Peyer's patch (tissue), 4 donors: ENCODE measurements at places on chromosomes 11 and 22.

- no peak for DNase-seq
Measured at GRCh38 chr11:92272651-92273050, 48.0 kb downstream of the FAT3 start.

- DNase-seq, result no peak
Measured at GRCh38 chr11:85787809-85788760, 22.9 kb downstream of the SYTL2 start.

DNA sequence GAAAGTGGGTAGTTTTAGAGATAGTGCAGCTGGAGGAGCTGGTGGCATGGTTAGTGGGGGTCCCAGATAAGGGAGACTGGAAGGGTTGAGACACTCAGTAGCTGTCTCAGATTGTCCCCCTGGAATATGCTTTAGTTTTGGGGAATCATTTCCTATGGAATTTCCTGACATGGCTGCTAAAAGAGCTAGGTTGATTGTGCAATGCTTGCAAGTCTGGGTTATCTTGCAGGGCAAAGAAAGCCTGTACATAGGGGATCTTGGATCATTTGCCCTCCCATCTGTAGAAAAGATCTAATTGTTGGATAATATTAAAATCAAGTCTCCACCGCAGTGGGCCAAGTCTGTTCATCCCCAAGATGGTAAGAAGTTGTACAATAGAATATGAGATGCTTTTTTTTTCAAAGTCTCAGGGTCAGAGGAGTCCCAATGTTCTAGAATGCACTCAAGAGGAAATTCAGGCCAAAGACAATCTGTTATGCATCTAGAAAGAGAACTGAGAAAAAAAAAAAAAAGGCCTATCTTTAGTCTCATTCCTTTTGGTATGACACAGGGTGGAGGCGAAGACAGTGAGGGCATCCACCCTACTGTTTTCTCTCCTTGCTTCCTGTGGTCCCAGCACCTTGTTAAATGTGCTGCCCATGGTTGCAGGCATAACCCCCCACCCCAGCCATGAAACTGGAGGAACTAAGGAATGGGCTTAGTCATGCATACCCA lies 20.2 kb downstream of the MS4A6E start:
- DNase-seq, result no peak

DNA sequence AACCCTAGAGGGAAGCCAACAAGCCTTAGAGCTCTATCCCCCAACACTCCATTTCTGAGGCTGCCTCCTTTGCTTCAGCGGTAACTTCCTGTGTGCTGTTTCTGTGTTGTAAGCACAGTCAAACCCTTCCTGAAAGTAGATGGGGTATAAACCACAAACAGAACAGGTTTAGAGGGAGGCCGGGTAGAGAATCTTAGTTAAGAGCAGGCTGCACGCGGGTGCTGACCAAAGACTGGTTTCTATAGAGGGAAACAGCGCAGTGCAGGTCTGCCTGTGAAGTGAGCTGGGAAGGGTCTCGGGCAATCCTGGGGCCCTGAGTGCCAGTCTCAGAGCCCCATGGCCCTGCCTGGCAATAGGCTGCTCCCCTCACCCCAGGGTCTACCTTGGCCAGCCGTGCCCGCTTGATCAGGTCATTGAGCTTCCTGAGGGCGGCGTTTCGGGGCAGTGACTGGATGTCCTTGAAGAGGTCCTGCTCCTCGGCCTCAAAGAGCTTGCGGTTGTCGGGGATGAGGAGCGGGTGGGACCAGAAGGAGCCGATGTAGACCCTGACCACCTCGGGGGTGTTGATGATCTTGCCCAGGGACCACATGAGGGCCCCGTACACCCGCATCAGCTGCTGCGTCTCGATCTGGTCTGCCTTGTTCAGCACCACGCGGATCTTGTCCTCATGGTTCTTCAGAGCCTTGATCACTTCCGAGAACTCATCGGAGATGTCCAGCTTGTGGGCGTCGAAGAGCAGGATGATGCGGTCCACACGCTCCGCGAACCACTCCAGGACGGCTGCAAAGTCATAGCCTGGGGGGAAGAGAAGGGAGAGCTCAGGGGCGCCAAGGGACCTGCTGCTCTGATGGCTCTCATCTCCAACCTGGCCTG lies 15.3 kb upstream of the CDC42BPG start:
- DNase-seq, result peak; percentile 86

GRCh38 chr22:33854724-33855123 lies 65.6 kb downstream of the LARGE1 start:
- DNase-seq, result no peak

GRCh38 chr11:2295971-2296912 lies 5.5 kb downstream of the C11orf21 start:
- no peak for DNase-seq

- no peak for DNase-seq
Measured at GRCh38 chr22:23282516-23282915, 102.2 kb downstream of the BCR start.

GRCh38 chr11:110691926-110692325 lies 20.3 kb downstream of the ARHGAP20 start:
- DNase-seq, result no peak

- DNase-seq, result no peak
Measured at GRCh38 chr22:37808294-37808657, 542 bp downstream of the GCAT start.

DNA sequence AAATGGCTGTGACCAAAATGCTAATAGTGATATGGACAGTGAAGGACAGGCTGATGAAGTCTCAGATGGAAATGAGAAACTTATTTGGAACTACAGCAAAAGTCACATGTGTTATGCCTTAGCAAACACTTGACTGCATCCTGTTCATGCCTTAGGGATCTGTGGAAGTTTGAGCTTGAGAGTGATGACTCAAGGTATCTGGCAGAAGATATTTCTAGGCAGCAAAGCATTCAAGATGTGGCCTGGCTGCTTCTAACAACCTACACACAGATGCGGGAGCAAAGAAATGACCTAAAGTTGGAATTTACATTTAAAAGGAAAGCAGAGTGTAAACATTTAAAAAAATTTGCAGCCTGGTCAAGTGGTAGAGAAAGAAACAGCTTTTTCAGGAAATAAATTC lies 28.1 kb upstream of the CD81 start:
- no peak for DNase-seq

DNA sequence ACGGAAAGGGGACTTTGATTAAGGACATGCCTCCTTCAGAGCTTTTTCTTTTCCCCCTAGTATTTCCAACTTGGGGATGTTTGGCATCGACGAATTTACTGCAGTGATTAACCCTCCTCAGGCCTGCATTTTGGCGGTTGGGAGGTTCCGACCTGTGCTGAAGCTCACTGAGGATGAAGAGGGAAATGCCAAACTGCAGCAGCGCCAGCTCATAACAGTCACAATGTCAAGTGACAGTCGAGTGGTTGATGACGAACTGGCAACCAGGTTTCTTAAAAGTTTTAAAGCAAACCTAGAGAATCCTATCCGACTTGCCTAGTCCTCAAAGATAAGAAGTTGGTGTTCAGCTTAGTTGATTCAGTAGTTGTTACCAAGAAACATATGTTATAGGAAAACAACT lies 78.4 kb downstream of the PDHX start:
- no peak for DNase-seq

DNA sequence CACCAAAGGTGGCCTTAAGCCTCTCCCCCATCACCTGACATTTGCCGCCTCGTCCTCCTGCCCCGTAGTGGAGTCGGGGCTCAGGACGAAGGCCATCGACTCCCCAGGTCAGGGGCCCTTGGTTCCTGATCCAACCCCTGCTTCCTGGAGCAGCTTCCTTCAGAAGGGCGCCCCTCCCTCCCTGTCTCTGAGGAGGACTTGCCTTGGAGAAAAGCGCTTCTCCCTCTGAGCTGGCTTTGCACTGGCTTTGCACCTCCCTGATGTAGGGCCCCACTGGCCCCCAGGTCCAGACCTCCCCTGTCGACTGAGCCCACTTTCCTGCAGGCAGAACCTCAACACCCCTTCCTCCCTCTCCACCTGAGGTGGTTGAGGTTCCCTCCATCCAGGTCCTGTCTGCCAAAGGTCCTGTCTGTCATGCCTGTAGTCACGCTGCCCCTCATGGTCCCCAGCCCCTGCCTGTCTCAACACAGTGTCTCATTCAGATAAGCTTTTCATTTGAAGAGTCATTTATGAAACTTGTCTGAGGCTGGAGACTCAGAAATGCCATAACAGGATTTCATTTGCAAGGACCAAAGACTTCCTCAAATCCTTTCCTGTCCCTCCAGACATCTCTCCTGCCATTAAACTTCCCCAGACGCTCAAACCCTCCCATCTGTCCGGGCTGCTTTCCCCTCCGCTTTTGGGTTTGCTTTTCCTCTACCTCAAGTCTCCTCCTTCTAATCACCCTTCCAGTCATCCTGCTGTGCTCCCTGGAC lies 78.4 kb downstream of the MYO7A start:
- no peak for DNase-seq

DNA sequence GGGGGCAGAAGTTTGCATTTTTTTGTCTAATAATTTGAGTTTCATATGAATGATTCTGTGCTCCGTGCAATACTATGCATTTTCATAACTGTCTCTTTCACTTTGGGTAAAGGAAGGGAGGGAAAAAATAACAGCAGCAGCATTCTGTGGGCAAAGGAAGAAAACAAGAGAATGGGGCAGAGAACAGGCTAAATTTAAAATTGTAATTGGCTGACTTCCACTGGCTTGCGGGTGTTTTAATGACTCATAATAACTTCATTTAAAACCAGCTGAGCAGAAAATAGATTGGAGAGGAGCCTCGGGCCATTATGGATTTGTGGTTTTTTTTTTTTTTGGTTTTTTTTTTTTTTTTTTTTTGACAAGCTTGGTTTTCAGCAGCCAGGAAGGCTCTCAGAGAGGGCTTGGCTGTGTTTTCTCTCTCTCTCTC lies 107.4 kb downstream of the ZBTB16 start:
- DNase-seq, result no peak

DNA sequence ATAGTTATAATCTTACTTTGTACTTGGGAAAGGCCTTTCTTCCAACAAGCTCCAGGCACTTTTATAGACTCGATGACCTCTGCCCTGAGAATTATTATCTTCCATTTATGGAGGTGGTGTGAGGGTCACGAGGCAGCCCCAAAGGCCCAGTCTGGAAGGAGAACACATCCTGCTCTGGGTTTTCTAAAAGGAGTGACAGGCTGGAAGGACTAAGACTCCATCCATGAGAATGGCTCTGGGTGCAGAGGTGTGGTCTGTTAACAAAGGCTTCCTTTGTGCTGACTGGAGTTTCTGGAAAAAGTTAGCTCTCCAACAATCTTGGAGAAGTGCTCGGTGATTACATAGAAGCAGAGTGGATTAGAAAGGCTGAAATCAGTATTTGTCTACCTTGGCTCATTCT lies 74.7 kb upstream of the SESN3 start:
- DNase-seq, result peak; percentile 50

GRCh38 chr11:69928121-69928520 lies 108.9 kb upstream of the FGF3 start:
- DNase-seq, result peak; percentile 32

DNA sequence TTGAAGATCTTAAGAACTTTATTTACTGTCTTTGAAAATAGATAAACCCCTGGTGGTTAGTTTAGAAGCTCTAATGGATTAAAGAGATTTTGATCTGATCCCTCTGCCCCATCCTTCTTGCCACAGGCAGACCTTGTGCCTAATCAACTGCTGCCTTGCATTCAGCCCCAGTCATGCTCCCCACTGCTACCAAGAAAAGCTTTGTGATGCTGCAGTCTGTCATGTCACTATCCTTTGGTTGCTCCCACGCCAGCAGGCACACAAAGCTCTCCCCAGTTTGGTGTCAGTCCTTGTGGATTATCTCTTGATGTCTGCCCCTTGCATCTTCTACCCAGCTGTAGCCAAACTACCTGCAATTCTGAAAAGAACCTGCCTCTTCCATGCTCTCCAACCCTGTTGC lies 112.2 kb downstream of the MTNR1B start:
- no peak for DNase-seq

DNA sequence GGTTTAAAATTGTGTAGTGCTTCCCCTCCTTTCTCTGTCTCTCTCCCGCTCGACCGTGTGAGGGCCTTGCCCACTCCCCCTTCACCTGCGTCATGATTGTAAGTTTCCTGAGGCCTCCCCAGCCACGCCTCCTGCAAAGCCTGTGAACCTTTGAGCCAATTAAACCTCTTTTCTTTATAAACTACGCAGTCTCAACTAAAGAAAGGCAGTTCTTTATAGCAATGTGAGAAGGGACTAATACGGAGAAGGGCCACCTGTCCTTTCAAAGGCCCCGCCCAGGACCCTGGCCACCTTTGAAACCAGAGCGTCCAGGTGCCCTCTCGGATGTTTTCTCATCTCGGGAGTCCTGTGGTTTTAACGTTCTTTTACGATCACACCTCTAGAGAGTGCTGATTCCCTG lies 741.5 kb downstream of the BRD1 start:
- DNase-seq, result no peak

DNA sequence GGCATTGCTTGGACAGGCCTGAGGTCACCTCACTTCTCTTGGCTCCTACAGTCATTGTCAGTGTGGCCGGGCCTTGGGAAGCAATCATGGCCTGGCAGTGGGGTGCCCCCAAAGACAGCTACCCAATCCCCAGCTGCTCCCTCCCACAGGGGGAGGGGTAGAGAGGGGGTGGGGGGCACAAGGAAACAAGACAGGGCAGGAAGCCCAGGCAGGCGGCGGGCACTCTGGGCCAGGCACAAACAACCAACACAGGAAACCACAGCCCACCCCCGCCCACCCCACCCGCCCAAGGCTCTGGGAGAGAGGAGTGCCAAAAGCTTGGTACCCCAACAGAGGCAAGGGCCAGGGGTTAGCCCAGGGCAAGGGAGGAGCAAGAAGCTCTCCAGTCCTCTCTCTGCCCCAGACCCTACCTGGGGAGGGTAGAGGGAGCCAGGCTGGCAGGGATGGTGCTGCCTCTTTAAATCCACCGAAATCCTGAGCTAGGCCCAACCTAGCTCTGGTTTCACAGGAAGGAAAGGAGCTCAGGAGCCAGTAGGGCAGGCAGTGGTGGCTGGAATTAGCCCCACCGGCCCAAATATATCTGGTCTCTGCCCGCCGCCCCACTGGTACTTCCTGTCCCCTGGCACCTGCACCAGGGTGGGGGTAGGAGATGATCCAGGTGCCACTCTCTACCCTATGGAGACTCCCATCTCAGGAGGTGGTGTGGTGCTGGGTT lies 12.2 kb downstream of the BCL9L start:
- peak; percentile 75 for DNase-seq

DNA sequence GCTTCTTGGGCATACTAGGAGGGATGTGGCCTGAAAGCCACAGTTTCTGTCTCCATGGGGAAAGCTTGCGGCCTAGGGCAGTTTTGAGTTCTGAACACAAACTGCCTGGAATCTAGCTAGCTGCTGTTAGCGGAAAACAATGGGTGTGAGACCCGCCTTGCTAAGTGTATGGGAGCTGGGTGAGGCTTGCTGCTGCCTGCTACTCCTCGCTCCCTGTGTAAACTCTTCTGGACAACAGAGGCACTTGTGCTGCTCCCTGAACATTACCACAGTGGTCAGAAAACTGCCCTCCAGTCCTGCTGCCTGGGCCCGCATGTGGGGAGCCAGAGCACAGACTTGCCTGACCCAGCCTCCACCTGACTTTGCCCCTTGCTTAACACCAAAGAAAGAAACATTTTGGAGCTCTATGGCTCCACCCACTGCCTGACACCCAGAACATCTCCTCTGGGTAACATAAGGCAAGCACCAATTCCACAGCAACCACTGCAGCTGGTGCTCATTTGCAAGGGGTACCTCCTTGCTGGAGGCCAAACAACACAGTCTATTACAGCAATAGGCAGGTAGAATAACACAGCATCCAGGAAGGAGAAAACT lies 766.3 kb upstream of the RAG2 start:
- DNase-seq, result no peak
